ENCODE measurements at places on chromosomes 5 and 9. TPM values are rescaled to one million over a fixed set of nuclear protein-coding genes. Genes with fewer than 3 reads are reported as not detected.

- H3K4me3 ChIP-seq: peak within 1 kb of the TSS; percentile 85
- H3K4me1 ChIP-seq: 0 out of 2 replicates have a peak, but pooled peaks cover 2% of the 10 kb centered on the region
- H3K27me3 ChIP-seq: peaks cover 17% of the 10 kb centered on the region
- peak; percentile 87 for DNase-seq
- H3K27ac ChIP-seq: no peak within 1 kb of the TSS
Observed at GRCh38 chr5:169300468-169301385, at the start of gene SLIT3. TSS of gene SLIT3 (minus strand) at chr5:169301139. CDS start at chr5:169300709, 430 bp downstream.

The PCDHGA11 gene
- total RNA-seq: 2.7 TPM

The NACC2 gene
- total RNA-seq: 11.5 TPM

- H3K4me1 ChIP-seq: no peaks in the 10 kb centered on the region
- peaks cover 5% of the 10 kb centered on the region for H3K36me3 ChIP-seq
- peaks cover 8% of the 10 kb centered on the region for H3K27me3 ChIP-seq
Observed at GRCh38 chr5:111261610-111262009, 37.4 kb downstream of the CAMK4 start.

The ZNF79 gene
- total RNA-seq: 11.5 TPM

DNA sequence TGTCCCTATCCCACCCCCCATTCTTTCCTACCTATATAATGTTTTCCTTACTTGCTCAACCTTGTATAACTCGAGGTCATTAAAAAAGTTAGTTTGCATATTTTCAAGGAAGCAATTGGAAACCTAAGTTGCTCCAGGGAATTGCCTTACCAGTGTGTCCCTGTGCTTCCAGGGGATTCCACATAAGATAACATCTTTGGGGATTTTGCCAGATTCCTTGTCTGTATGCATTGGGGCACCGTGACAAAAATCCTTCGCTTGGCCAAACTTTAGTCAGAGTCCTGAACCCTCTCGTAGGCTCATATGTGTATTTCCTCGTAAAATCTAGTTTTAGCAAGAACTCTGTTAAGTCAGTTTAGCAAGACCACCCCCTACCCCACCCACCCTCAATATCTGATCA lies 14.7 kb upstream of the OSMR start:
- no peaks in the 10 kb centered on the region for H3K36me3 ChIP-seq
- no peak overlapping the region for H3K27ac ChIP-seq
- H3K4me3 ChIP-seq: no peak overlapping the region
- no peak for DNase-seq

GRCh38 chr9:7137040-7137439 lies 379.3 kb downstream of the KDM4C start:
- no peaks in the 10 kb centered on the region for H3K27me3 ChIP-seq
- H3K27ac ChIP-seq: no peak overlapping the region
- H3K36me3 ChIP-seq: no peaks in the 10 kb centered on the region
- no peak for DNase-seq
- H3K4me3 ChIP-seq: no peak overlapping the region

DNA sequence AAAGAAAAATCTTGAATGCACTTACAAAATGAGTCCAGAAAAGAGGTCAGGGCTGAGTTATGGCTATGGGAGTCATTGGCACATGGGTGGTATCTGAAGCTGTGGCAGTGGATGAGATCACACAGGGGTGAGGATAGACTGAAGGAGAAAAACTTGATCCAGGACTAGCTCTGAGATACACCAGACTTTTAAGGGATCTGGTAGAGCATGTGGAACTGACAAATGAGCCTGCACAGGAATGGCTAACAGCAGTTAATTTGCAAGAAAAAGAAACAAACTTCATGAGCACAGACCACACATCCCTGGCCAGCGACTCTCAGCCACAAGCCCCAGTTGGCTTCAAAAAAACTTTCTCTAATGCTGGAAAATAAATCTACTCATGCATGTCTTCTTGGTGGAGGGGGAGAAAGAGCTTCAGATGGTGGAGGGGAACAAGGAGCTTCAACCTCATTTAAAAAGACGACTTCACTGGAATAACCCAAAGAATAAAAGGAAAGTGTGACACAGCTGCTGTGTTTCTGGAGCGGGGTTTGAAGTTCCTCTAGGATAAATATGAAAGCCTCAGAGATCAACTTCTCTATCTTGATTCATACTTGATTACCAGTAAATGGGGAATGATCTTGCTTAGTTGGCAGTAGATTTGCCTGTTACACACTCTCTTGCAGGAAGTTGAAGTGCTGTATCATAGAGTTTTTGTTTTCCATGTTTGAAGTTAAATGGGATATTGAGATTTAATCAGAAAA lies 33.6 kb downstream of the TNFAIP8 start:
- H3K27ac ChIP-seq: no peak overlapping the region
- peaks cover 10% of the 10 kb centered on the region for H3K4me1 ChIP-seq
- DNase-seq: no peak

The C1QTNF2 gene
- 0.53 TPM for total RNA-seq

DNA sequence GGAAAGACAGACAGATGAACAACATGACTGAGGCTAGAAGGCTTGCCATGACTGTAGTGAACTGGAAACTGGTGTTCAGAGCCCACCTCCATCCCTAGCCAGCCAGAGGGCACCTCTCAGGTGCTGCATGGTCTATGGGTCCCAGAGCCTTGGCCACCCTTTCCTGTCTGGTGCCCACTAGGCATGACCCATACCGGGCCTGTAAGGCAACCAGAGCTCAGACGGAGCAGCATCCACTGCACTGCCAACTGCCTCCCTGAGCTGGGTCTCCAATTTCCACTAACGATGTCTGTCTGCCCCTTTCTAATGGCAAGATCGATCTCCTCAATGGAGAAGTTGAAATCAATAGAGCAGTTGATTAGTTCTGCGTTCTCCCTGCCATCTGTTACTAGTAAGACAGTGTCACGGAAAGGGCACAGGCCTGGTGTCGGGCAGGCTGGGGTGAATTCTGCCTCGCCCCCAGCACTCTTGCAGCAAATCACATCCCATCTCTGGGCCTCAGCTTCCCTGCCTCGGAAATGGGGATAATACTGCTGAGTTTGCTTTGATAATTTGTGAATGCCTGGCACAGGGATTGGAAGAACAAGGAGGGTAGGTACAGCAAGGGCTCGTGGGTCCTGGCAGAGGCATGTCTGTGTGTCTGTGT lies 172.3 kb upstream of the MVB12B start:
- DNase-seq: no peak
- H3K27me3 ChIP-seq: no peaks in the 10 kb centered on the region
- H3K4me1 ChIP-seq: peaks cover 2% of the 10 kb centered on the region
- no peak overlapping the region for H3K27ac ChIP-seq
- no peak overlapping the region for H3K4me3 ChIP-seq

DNA sequence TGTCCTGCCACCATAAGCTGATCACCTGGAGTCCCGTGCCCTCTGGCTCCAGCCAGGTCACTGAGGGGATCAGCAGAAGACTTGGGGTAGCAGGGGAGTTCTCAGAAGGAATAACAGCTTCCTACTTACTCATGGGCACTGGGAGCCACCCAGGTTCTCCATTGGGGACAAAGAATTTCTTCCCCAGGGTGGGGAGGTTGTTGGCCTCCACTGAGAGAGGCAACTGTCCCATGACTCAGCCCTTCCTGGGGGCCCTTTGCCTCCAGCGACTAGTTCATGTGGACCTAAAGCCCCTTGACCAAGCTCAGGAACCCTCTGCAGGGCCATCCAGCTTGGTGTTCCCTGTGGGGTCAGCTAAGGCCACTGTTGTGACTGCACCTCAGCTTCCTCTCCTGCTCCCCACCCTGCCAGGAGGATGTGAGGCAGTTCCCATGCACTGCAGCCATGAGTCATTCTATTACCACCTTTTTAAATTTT lies 175.0 kb downstream of the AUH start:
- H3K36me3 ChIP-seq: no peaks in the 10 kb centered on the region
- H3K27me3 ChIP-seq: no peaks in the 10 kb centered on the region
- no peaks in the 10 kb centered on the region for H3K4me1 ChIP-seq

- no peak overlapping the region for H3K27ac ChIP-seq
- peaks cover 12% of the 10 kb centered on the region for H3K36me3 ChIP-seq
- H3K4me1 ChIP-seq: no peaks in the 10 kb centered on the region
- no peak overlapping the region for H3K4me3 ChIP-seq
Observed at GRCh38 chr9:118732998-118733397, 636.2 kb downstream of the BRINP1 start.

GRCh38 chr9:84736536-84736935 lies 67.0 kb downstream of the NTRK2 start:
- no peak for DNase-seq
- H3K27ac ChIP-seq: no peak overlapping the region
- H3K4me3 ChIP-seq: no peak overlapping the region
- H3K27me3 ChIP-seq: no peaks in the 10 kb centered on the region
- H3K36me3 ChIP-seq: no peaks in the 10 kb centered on the region

The GOLGA1 gene
- total RNA-seq: 7.6 TPM

- H3K4me1 ChIP-seq: no peaks in the 10 kb centered on the region
- no peak overlapping the region for H3K27ac ChIP-seq
- H3K27me3 ChIP-seq: no peaks in the 10 kb centered on the region
- peaks cover 3% of the 10 kb centered on the region for H3K36me3 ChIP-seq
Observed at GRCh38 chr9:16133556-16134227, 580.8 kb downstream of the CCDC171 start.

DNA sequence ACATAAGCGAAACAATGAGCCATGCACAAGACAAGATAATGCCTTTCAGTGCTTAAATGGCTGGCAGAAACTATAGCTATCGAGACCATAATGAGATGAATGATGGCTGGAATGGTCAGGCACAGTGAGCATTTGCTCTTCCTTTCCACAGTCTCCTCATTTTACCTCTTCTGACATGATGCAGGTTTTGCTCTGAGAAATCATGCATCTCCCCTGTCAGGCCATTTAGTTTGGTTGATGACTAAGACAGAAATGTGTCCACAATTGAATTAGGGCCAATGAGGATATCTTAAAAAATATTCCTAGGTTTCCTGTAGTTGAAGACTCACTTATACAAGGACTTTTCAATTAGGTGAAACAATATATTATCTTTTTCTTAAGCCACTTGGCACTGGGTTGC lies 475.1 kb downstream of the TMEM232 start:
- DNase-seq: no peak
- H3K4me1 ChIP-seq: no peaks in the 10 kb centered on the region
- H3K27ac ChIP-seq: no peak overlapping the region
- H3K36me3 ChIP-seq: no peaks in the 10 kb centered on the region
- H3K4me3 ChIP-seq: no peak overlapping the region

The ELOVL7 gene
- 2.5 TPM for total RNA-seq

The GABRG2 gene
- total RNA-seq: 0.98 TPM

DNA sequence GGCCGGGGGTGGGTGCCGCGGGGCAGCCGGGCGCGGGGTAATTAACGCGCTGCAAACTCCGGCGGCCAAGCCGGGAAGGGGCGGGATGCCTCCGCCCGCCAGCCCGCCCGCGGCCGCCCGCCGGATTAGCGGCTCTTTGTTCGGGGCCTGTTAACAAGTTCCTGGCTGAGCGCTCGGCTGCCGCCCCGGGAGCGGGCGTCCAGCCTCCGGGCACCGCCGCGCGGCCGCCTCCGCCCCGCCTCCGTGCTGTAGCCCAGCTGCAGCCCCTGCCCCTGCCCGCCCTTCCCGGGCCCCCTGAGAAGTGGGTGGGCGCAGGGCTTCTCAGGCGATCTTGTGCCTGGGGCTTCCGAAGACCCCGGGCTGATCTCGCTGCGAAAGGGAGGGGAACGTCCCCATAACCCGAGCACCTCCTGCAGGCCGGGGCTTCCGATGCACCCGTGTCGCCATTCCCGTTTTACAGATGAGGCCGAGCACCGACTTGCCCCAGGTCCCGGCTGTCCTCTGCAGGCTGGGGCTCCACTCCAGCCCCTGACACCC lies 7.5 kb downstream of the UNC5A start:
- no peak overlapping the region for H3K27ac ChIP-seq
- H3K4me1 ChIP-seq: no peaks in the 10 kb centered on the region
- peak; percentile 81 for DNase-seq
- no peaks in the 10 kb centered on the region for H3K36me3 ChIP-seq
- H3K4me3 ChIP-seq: peak overlapping the region; percentile 58

GRCh38 chr5:83011985-83012384 lies 65.2 kb downstream of the TMEM167A start:
- no peaks in the 10 kb centered on the region for H3K36me3 ChIP-seq
- H3K27ac ChIP-seq: no peak overlapping the region
- no peaks in the 10 kb centered on the region for H3K27me3 ChIP-seq
- no peaks in the 10 kb centered on the region for H3K4me1 ChIP-seq
- no peak for DNase-seq

The EIF4EBP3 gene
- 10.1 TPM for total RNA-seq

GRCh38 chr5:95081982-95082381 lies 202.9 kb downstream of the MCTP1 start:
- no peak overlapping the region for H3K27ac ChIP-seq
- H3K4me1 ChIP-seq: no peaks in the 10 kb centered on the region
- no peak for DNase-seq
- H3K27me3 ChIP-seq: no peaks in the 10 kb centered on the region
- no peaks in the 10 kb centered on the region for H3K36me3 ChIP-seq
- no peak overlapping the region for H3K4me3 ChIP-seq

The ATP10B gene
- total RNA-seq: 0.11 TPM

Measured in H9 (cell line).